Ovary (tissue), 10 donors: ENCODE measurements at places on chromosomes 7 and 10. TPM values are rescaled to one million over a fixed set of nuclear protein-coding genes. Genes with fewer than 3 reads are reported as not detected.
A peak's percentile ranks its signal among the peaks of the same experiment; 100 is the strongest.

DNA sequence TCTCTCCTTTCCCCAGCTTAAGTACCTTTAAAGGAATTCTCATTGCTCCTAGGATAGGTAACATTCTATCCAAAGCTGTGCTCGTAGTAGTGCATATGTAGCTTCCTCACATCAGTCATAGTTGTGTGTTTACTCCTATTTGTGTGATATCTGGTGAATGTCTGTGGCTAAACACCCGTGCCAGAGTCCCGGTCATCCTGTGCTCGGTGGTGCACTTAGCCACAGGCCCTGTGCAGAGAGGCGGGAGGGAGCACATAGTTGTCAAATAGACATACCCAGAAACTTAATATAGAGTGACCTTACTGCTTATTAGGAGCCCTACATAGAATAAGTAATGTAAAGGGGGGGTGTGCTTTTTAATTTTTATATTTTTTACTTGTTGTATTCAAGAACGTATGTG is 76.6 kb downstream of the RBM33 start:
- no peak overlapping the region for H3K27ac ChIP-seq
- no peak overlapping the region for H3K4me3 ChIP-seq
- no peaks in the 10 kb centered on the region for H3K4me1 ChIP-seq

GRCh38 chr7:25580141-25580540 is 351.9 kb upstream of the NPVF start:
- no peak overlapping the region for H3K4me3 ChIP-seq
- no peaks in the 10 kb centered on the region for H3K27me3 ChIP-seq
- H3K36me3 ChIP-seq: no peaks in the 10 kb centered on the region
- DNase-seq: no peak
- H3K27ac ChIP-seq: no peak overlapping the region

DNA sequence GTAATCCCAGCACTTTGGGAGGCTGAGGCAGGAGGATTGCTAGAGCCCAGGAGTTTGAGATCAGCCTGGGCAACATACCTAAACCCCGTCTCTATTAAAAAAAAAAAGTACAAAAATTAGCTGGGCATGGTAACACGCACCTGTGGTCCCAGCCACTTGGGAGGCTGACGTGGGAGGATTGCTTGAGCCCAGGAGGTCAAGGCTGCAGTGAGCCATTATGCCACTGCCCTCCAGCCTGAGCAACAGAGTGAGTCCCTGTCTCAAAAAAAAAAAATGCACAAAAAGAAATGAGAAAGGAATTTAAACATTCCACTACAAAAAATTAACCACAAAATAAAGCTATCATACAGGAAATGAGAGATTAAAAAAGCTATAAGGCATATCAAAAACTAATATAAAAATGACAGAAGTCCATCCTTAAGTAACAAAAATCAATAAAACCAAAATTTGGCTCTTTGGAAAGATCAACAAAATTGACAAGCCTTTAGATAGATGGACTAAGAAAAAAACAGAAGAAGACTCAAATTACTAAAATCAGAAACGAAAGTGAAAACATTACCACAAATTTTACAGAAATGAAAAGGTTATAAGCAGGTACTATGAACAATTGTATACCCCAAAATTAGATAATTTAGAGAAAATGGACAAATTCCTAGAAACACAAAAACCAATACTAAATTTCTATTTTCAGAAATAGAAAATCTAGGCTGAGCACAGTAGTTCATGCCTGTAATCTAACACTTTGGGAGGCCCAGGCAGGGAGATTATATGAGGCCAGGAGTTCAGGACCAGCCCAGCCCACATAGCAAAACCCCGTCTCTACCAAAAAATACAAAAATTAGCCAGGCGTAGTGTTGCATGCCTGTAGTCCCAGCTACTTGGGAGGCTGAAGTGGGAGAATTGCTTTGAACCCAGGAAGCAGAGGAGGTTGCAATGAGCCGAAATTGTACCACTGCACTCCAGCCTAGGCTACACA is 42.4 kb upstream of the NANOS1 start:
- no peak for DNase-seq
- H3K27ac ChIP-seq: no peak overlapping the region
- H3K4me1 ChIP-seq: no peaks in the 10 kb centered on the region
- H3K36me3 ChIP-seq: no peaks in the 10 kb centered on the region

LCOR gene
- total RNA-seq: 22.5 TPM

DNA sequence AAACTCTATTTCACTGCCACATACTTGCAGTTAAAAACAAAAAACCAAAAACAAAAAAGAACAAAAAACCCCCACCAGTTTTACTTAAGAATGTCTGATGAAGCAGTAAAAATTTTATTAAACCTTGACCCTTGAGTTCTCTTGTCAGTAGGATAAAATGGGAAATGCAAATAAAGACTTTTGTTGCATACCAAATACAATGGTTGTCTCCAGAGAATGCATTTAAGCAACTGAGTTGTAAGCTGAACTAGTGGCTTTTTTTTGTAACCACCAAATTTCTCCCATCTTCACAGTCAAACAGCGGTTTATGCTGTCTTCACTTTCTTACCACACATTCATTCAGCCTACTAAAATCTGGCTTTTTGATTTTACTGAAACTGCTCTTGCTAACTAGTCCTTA is 3.1 kb downstream of the SYPL1 start:
- no peak for DNase-seq
- H3K36me3 ChIP-seq: no peaks in the 10 kb centered on the region

SFTPA1 gene
- not detected for total RNA-seq

- no peak for DNase-seq
- H3K27me3 ChIP-seq: peaks cover 5% of the 10 kb centered on the region
- no peak overlapping the region for H3K4me3 ChIP-seq
- H3K27ac ChIP-seq: no peak overlapping the region
- no peaks in the 10 kb centered on the region for H3K36me3 ChIP-seq
- no peaks in the 10 kb centered on the region for H3K4me1 ChIP-seq
Observed at GRCh38 chr10:100744136-100744986, 1.0 kb upstream of the PAX2 start.

- no peak for DNase-seq
- no peaks in the 10 kb centered on the region for H3K27me3 ChIP-seq
- no peaks in the 10 kb centered on the region for H3K4me1 ChIP-seq
- H3K36me3 ChIP-seq: no peaks in the 10 kb centered on the region
- no peak overlapping the region for H3K27ac ChIP-seq
Observed at GRCh38 chr7:50336894-50337703, 32.6 kb downstream of the IKZF1 start.

TMEM270 gene
- not detected for total RNA-seq

- H3K4me1 ChIP-seq: no peaks in the 10 kb centered on the region
- no peak overlapping the region for H3K27ac ChIP-seq
- no peaks in the 10 kb centered on the region for H3K36me3 ChIP-seq
- H3K4me3 ChIP-seq: no peak overlapping the region
- no peaks in the 10 kb centered on the region for H3K27me3 ChIP-seq
Observed at GRCh38 chr7:148374396-148375259, 215.9 kb upstream of the C7orf33 start.

GRCh38 chr7:137885678-137886077 is 38.9 kb upstream of the DGKI start:
- no peaks in the 10 kb centered on the region for H3K4me1 ChIP-seq
- no peak for DNase-seq
- H3K27ac ChIP-seq: no peak overlapping the region
- no peaks in the 10 kb centered on the region for H3K27me3 ChIP-seq
- H3K36me3 ChIP-seq: no peaks in the 10 kb centered on the region

DNA sequence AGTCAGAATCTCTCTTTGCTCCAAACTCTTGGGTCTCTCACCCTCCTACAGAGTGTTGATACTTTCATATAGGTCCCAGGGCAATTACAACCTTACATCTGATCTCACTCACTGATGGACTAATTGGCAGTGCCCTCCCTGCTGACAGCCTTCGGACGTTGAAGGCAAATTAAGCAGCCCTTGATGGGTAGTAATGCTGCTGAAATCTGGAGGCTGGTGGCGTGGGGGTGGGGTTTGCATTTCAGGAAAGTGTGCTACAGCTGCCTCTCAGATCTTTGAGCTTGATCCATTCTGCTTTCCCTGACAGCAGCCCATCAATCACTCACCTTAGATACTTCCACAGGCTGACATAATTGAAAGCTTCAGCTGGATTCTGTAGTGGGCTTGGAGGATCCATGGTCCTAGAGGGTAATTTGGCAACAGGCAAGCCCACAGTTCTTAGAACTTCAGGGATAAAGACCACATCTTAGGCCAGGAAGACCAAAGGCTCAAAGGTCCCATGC is 349.1 kb upstream of the PODXL start:
- H3K4me1 ChIP-seq: peaks cover 2% of the 10 kb centered on the region
- H3K27ac ChIP-seq: no peak overlapping the region
- no peaks in the 10 kb centered on the region for H3K36me3 ChIP-seq
- H3K4me3 ChIP-seq: no peak overlapping the region
- no peaks in the 10 kb centered on the region for H3K27me3 ChIP-seq
- no peak for DNase-seq

DNA sequence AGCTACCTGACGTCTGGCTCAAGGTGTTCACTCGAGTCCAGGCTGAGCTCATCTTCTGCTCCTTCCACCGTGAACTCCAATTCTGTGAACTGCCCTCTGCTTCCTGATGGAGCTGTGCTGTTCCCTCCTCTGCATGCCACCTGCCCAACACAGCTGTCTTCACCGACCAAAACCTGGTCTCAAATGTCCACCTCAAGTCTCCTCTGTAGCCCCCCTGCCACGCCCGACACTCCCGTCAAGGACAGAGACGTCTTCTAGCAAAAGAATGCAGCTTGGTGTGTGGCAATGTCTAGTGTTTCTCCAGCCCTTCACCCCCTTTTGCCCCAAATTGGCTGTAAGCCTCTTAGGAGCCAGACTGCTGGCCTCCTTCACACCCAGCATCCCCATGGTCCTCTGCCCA is 305.1 kb downstream of the DNAJB6 start:
- no peaks in the 10 kb centered on the region for H3K4me1 ChIP-seq
- no peaks in the 10 kb centered on the region for H3K36me3 ChIP-seq
- no peak overlapping the region for H3K4me3 ChIP-seq
- no peak for DNase-seq
- H3K27ac ChIP-seq: no peak overlapping the region
- no peaks in the 10 kb centered on the region for H3K27me3 ChIP-seq

DNA sequence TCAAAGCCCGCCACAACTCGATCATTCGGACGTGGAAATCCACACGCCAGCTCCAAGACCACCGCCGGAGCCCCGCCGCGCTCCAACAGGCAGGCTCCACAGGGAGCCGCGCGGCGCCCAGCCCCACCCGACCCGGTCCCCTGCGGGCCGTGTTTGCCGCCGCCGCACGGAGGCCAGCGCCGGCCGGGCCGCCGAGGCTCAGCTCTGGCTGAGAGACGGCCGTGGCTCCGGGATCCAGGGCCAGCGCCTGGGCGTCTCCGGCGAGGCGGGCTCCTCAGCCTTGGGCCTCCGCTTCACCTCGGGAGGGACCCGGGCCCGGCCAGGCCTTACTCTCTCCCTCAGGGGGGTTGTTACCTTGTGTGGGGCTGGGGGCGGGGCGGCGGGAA is 333 bp downstream of the SMNDC1 start:
- peak overlapping the region; percentile 96 for H3K4me3 ChIP-seq
- H3K4me1 ChIP-seq: no peaks in the 10 kb centered on the region
- H3K27me3 ChIP-seq: no peaks in the 10 kb centered on the region
- no peaks in the 10 kb centered on the region for H3K36me3 ChIP-seq

DNA sequence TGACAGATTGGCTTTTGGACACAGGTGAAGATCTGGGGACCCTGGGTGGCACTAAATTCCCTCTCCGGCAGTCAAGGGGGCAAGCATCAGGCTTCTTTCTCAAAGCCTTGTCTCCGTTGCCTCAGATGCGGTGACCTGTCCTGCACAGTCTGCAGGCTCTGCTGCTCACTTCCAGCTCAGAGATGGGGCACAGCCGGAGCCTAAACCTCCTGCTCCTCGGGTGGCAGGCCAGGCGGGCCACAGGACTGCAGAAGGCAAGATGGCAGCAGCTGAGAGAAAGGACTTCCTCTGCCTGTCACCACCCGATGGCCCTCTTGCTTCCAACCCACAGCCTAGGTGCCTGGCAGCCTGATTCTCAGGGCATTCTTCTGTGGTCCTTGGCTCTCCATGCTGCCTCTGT is 44.4 kb downstream of the ZC3HC1 start:
- no peak for DNase-seq
- H3K4me1 ChIP-seq: peaks cover 1% of the 10 kb centered on the region
- H3K27ac ChIP-seq: no peak overlapping the region
- H3K4me3 ChIP-seq: no peak overlapping the region
- H3K27me3 ChIP-seq: no peaks in the 10 kb centered on the region
- no peaks in the 10 kb centered on the region for H3K36me3 ChIP-seq

HOXA6 gene
- 1.1 TPM for total RNA-seq

DNA sequence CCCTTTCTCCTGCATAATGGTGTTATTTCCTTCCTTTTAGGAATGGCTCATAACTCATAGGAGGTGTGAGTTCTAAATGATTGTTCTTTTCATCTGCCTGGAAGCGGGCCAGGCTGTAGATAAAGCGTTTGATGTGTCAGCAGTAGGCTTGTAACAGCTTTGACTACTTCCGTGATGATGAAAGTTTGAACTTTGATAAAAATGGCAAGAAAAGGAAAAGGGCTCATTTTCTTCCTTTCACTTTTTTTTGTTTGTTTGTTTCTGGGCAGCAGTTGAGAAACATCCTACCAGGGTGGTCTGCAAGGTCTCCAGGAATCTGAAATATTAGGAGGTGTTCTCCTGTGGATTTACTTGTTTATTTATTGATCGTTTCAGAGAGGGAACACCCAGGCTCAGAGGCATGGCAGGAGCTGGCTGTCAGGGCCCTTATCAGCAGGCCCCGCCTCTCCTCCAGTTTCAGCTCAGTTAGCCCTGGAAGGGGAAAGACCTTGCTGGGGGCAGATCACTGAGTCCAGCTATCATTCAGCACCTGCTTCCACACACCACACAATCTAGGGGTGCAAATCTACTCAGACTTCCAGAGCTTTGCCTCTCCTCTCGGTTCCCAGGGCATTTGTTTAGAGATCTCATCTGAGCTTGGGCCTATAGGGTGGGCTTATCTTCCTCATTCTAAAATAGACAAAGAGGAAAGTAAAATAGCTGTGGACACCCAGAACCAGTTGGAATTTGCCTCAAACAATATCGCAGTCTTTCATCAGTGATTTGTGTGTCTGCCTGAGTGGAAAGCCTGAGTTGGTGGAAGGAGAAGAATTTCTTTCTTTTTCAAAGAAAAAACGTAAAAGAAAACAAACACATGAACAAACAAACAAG is 130.9 kb downstream of the BMPER start:
- H3K27ac ChIP-seq: no peak overlapping the region
- no peaks in the 10 kb centered on the region for H3K27me3 ChIP-seq
- DNase-seq: peak; percentile 60
- no peaks in the 10 kb centered on the region for H3K36me3 ChIP-seq
- H3K4me1 ChIP-seq: no peaks in the 10 kb centered on the region

DNA sequence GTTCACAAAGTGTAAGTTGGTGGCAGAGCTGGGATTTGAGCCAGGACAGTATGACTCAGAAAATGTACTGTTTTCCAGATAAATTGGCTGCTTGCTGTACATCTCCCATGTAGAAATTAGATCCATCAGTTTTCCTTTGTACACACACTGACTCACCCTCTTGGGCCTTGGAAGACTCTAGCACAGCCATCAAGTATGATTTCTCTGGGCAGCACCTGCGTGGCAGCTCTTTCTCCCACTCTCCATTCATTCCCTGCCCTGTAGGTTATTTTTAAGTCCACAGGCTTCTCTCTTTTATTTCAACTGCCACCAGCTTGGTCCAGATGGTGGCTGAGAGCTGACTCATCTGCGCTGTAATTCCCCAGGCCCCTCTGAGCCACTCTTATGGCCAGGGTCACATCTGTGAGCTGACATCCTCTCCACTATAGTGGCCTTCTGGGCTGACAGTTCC is 28.3 kb upstream of the SDK1 start:
- DNase-seq: no peak
- H3K36me3 ChIP-seq: no peaks in the 10 kb centered on the region
- H3K27ac ChIP-seq: no peak overlapping the region
- no peak overlapping the region for H3K4me3 ChIP-seq
- no peaks in the 10 kb centered on the region for H3K4me1 ChIP-seq

GRCh38 chr10:124296121-124296812 is 122.5 kb downstream of the OAT start:
- no peaks in the 10 kb centered on the region for H3K4me1 ChIP-seq
- no peak overlapping the region for H3K27ac ChIP-seq
- H3K4me3 ChIP-seq: no peak overlapping the region
- no peaks in the 10 kb centered on the region for H3K27me3 ChIP-seq
- DNase-seq: no peak
- no peaks in the 10 kb centered on the region for H3K36me3 ChIP-seq
